Activated T-helper 1 cell treated with anti-CD3 and anti-CD28 coated beads, Interleukin-2, amount 50 U/mL, for 16 hours (primary cell): ENCODE measurements at places on chromosomes 7 and 10.
A peak's percentile ranks its signal among the peaks of the same experiment; 100 is the strongest.

DNA sequence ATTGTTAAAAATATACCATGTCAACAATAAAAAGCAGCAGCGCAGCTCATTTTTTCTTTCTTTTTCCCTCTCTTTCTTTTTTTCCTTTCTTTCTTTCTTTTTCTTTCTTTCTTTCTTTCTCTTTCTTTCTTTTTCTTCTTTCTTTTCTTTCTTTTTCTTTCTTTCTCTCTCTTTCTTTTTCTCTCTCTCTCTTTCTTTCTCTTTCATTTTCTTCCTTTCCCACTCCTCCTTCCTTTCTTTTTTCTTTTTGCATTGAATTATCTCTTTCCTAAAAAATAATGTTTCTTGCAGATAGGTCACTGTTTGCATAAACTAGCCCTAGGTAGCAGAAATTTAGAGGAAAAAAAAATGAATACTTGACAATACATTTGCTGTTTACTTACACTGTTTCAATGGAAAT, 755.1 kb upstream of the COBL start:
- DNase-seq: no peak

DNA sequence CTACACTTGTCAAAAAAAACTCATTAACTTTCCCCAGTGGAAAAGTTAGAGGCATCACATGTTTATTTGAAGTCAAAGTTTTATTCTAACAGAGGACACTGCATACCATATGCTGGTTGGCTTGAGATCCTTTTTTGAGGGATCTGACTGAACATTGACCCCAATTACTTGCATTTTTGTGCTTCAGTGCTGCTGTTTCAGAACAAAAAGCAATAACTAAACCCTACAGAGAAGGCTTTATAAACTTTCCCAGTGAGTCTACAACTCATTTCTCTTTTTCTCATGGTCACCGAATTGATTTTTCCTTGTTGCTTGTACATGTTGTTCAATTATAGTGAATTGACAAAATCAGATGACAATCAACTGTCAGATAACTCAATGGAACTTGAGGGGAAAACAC, 69.3 kb upstream of the PHYHIPL start:
- no peak for DNase-seq

DNA sequence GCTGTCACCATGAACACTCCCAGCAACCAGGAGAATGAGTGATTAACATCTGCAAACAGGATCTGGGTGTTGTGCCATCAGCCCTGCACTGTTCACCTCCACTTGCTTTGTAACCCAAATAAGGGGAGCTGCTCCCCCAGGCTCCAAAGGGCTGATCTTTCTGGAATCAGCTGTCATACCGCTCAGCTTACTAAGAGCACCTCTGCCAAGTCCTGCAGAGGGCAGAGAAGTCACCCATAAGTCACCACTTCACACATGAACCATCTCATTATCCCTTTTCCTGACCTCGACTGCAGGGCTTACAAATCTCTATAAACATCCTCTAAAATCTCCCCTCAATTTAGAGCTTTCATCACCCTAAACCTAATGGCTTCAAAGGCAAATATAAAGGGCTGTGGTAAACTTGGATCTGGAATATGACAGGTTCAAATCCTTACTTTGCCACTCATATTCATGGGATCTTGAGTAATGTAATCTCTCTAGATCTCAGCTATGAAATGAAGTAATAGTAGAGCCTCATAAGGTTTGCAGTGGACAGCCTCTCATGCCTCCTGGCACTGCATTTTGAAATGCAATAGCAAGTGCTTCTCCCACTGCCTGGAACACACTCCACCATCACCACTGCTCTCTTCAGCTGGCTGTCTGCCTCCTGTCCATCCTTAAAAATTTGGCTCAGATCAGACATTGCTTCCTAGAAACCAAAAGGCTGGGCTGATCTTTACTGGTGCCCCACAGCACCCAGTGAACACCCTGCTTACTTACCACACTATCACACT, 38.8 kb downstream of the ERLIN1 start:
- DNase-seq: no peak

GRCh38 chr10:4638099-4638498, 187.9 kb upstream of the AKR1E2 start:
- no peak for DNase-seq

DNA sequence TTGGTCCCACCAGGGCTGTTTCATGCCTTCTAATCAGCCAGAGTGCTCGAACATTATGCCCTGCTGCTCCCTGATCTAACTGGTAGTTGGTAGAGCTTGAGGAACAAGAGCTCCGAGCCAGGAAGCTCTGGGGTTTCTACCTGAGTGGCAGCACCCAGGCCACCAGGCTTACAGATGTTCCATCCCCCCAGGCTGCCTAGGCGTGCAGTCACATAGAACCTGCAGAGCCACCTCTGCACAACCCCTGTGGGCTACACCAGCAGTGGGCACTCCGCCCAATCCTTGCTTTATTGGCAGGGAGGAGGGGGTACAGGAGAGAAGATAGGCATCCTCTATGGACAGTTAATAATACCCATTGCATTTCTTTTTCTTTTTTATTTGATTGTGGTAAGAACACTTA, 21.8 kb downstream of the MAP3K8 start:
- DNase-seq: no peak

GRCh38 chr10:97043563-97043855, 142.2 kb downstream of the SLIT1 start:
- DNase-seq: no peak

- no peak for DNase-seq
Measured at GRCh38 chr10:58742141-58742540, 229.5 kb downstream of the BICC1 start.

- peak; percentile 17 for DNase-seq
Measured at GRCh38 chr7:44240983-44241510, 40.3 kb downstream of the YKT6 start.

DNA sequence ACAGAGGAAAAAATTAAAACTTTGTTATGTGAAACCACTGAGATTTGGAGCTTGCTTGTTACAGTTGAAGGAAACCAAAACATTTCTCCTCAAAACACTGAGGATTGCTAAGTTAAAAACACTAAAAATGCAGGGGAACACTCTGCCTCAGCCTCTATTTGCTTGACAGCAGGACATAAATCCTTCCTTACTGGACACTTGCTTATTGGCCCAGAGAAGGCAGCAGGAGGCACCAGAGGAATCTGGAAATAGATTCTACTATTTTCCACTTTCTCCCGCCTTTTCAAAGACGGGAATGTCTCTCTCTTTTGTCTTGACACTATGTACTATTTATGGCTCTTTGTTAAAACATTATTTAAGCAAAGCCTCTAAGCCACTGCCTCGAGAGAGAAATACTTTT, 67.9 kb downstream of the MTURN start:
- DNase-seq: no peak

DNA sequence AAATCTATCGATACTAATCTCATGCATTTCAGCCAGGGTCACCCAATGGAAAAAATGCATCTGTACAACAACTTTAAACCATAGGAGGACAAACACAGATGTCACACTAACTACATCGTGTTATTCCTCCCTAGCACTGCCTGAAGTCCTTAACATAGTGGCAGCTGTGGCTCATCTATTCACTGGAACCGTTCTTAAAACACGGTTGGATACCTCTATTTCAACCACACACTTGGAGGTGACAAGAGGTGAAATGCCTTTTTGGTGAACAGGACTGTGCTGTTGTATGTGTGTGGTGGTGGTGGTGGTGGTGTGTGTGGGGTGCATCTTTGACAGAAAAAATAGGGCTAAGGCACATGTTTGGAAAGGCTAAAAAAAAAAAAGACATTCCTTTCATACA, 93.1 kb downstream of the NRP1 start:
- DNase-seq: no peak

- no peak for DNase-seq
Measured at GRCh38 chr7:30596721-30597120, 2.0 kb downstream of the GARS1 start.

DNA sequence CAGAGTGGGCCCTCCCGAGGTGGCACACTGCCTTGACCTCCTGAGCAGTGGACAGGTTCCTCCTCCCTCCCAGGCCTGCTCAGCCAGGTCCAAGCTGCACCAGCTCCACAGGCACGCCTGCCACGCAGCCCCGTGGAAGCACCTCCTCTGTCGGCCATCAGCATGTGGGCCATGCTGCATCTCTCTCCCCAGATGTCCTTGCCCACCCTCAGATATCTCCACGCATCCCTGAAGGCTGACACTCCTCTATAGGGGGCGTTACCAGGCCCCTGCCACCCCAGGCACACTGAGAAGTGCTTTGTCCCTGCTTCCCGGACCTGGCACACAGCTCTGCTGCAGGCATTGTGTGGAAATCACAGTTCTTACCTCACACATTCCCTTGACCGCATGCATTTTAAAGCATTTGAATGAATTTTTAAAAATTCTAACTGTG, 598.5 kb downstream of the SDK1 start:
- DNase-seq: no peak

DNA sequence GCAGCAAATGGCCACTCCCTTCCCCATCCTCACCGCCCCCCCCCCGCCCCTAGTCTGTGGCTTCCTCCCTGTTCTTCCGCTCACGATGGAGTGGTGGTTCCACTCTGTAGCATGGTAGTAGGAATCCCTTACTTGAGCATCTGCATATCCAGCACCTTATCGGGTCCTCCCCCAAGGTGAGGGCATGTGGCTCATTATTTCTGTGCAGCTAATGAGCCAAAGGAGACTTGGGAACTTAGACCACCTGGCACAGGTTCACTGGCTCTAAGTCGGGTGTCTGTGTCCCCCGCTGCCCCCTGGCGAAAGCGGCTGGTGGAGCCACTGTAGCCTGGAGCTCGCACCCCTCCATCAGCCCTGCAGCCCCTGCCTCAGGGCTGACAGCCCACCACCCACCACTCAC, 22.8 kb upstream of the GPR26 start:
- no peak for DNase-seq
